Thymus (tissue), 14 donors: ENCODE measurements at places on chromosomes 1 and 21. TPM values are rescaled to one million over a fixed set of nuclear protein-coding genes. Genes with fewer than 3 reads are reported as not detected.

GRCh38 chr1:59747420-59748024, 67.2 kb upstream of the HOOK1 start:
- DNase-seq = no peak

GRCh38 chr1:1616045-1616790, 918 bp downstream of the MIB2 start:
- no peak for DNase-seq

- no peak for DNase-seq
Observed at GRCh38 chr1:54835970-54836369, 34.8 kb upstream of the TTC22 start.

GRCh38 chr1:228827019-228827418, 91.7 kb downstream of the RHOU start:
- no peak for DNase-seq

DNA sequence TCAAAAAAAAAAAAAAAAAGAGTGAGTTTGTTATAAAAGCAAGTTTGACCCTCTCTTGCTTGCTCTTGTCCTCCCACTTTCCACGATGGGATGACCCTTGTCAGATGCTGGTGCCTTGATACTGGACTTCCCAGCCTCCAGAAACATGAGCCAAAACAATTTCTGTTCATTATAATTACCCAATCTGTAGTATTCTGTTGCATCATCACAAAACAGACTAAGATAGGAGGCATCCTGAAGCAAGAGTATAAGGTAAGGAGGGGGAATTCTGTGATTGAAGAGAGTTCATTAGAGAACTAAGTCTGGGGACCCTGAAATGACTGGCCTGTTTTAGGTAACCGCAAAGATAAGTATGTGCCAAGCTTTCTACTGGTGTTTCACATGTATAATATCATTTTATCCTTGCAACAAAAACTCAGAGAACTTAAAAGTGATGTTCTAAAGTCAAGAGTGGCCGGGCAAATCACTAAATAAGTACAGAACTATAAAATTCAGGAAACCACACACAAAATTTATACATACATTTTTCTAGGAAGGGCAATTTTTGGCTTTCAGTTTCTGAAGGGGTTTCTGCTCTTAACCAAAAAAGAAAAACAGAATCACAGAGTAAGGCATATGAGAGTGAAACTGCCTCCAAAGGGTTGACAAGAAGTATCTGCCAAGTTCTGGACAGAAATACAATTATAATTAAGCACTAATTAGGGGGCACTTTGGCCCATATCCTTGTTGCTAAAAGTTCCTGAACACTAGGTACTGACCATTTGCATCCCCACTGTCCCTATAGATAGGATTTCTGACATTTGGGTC, 14.0 kb downstream of the DNALI1 start:
- no peak for DNase-seq

- no peak for DNase-seq
Observed at GRCh38 chr1:39827201-39827600, 38.5 kb upstream of the BMP8B start.

GRCh38 chr1:234781241-234782065, 171.5 kb upstream of the IRF2BP2 start:
- DNase-seq = no peak

- no peak for DNase-seq
Observed at GRCh38 chr1:24551960-24552571, 3.8 kb upstream of the NCMAP start.

GRCh38 chr1:221724931-221725605, 16.8 kb downstream of the DUSP10 start:
- no peak for DNase-seq

GRCh38 chr1:56045062-56045461, 534.3 kb downstream of the PLPP3 start:
- DNase-seq = no peak

DNA sequence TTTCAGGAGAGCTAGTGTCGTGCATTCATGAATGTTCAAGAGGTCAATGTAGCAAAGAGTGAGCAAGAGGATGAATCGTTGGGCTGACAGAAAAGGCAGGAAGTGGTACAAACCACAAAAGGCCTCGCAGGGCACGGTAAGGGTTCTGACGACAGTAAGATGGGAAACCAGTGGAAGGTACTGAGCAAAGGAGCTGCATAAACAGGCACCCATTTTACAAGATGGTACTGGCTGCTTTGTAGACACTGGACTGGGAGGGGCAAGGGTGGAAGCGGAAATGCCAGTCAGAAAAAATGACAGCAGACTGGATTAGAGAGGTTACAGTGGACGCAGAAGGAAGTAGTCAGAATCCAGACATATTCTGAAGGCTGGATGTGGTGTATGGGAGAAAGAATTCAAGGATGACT, 123.5 kb downstream of the PTPN14 start:
- DNase-seq = peak; percentile 76

DNA sequence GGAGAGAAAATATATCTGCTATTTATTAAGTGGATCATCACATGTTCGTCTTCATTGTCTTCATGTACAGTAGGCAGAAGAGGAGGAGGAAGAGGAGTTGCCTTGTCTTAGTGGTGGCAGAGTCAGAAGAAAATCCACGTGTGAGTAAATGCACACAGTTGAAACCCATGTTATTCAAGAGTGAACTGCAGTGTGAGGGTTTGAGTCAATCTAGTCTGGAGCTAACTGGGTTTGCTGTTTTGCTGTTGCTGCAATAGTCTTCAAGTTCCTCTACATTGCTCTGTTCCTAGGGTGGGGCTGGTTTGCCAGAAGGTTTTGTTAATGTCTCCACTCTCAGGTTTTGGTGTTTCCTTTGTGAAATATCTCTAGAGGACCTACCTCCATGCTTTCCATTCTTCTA, 3.1 kb upstream of the CD1A start:
- DNase-seq = peak; percentile 56

DNA sequence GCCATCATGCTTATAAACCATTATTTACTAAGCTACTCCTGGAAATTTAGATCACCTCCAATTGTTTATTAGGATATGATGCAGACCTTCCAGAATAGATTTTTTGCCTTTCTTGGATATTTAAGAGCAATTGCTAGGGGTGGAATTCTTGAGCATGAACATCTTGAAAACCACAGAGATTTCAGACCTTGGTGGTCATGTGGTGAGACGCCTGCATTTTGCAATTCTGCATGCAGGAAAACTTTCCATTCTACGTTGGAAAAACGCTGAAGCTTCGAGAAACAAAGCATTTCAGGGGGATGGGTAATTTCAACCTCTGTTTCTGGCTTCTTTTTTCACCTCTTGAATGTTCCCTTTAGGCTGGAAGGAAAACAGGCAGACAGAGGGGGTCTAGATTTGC, 596.3 kb downstream of the KIF26B start:
- DNase-seq = no peak

- no peak for DNase-seq
Observed at GRCh38 chr1:8945568-8945967, at the start of gene CA6. Gene CA6, plus strand, starts transcription at chr1:8945868. Its CDS starts 19 bp downstream, at chr1:8945887.

- DNase-seq = no peak
Observed at GRCh38 chr1:28449904-28450303, 55.9 kb upstream of the RCC1 start.

DNA sequence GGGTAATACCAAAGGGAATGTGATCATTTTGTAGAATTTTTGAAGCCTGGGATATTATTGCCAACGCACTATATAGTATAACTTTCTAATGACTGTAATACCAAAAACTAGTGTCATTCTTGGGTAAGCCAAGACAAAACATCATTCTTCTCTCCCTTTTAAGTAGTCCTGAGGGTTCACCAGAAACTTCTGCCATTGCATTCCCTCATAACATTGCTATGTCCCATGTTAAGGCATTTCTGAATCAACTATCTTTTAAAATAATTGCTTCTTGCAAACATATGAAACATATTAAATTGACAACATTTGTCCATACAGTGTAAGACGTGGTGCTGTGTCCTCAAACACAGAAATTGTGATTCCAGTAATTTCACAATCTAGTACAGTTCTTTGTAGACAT, 29.9 kb upstream of the C1orf21 start:
- DNase-seq = no peak

DNA sequence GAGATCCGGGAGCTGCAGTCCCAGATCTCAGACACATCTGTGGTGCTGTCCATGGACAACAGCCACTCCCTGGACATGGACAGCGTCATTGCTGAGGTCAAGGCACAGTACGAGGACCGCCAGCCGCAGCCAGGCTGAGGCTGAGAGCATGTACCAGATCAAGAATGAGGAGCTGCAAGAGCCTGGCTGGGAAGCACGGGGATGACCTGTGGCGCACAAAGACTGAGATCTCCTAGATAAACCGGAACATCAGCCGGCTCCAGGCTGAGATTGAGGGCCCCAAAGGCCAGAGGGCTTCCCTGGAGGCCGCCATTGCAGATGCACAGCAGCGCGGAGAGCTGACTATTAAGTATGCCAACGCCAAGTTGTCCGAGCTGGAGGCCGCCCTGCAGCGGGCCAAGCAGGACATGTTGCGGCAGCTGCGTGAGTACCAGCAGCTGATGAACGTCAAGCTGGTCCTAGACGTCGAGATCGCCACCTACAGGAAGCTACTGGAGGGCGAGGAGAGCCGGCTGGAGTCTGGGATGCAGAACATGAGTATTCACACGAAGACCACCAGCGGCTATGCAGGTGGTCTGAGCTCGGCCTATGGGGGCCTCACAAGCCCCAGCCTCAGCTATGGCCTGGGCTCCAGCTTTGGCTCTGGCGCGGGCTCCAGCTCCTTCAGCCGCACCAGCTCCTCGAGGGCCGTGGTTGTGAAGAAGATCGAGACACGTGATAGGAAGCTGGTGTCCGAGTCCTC, 25.5 kb downstream of the ETV3L start:
- peak; percentile 2 for DNase-seq

Gene NEGR1
- 2.8 TPM for total RNA-seq

Gene ATPAF1
- 53.4 TPM for total RNA-seq

Gene SFN
- 16.7 TPM for total RNA-seq

Gene FASLG
- total RNA-seq = 0.71 TPM

Gene PLCH2
- 0.90 TPM for total RNA-seq

Gene CRYAA
- not detected for total RNA-seq
